Stimulated activated CD8-positive, alpha-beta memory T cell treated with anti-CD3 and anti-CD28 coated beads, Interleukin-12 subunit alpha, Interleukin-12 subunit beta, amount 100 ng/mL, for 1 hour (primary cell): ENCODE measurements at places on chromosomes 1 and 21.

- DNase-seq, result no peak
Observed at GRCh38 chr1:244876228-244876910, 12.0 kb upstream of the HNRNPU start.

DNA sequence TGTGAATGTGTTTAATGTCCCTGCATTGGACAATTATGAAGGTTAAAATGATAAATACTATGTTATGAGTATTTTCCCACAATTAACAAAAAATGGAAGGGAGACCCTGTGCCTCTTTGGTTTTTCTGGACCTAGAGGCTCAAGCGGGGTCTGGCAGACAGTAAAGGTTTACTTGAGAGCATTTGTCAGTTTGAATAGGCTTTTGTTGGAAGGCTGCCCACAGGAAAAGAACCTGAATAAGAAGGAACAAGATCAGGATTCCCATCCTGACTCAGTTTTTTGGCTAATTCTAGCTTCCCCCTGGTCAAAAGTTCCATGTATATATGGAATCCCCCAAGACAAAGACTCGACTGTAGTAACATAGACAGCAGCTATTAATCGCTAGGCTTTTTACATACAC lies 150.9 kb upstream of the JUN start:
- no peak for DNase-seq

DNA sequence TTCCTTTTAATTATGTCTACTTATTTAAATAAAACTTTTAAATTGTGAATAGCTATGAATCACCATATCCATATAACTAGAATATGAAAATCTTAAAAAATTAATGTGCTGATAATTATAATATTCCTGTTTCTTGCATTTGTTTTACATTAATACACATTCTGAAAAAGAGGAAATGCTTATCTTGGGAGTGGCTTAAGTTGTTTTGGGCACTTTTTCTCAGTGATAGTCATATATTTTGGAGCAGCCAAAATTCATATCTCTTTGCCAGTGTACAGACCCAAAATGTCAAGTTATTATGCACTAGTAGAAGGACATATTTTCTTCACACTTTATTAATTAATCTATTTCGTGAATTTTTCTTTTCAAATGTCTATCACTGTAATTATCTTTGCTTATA lies 838.5 kb downstream of the USP25 start:
- no peak for DNase-seq

- no peak for DNase-seq
Observed at GRCh38 chr21:40177979-40178378, 310.7 kb downstream of the PCP4 start.

DNA sequence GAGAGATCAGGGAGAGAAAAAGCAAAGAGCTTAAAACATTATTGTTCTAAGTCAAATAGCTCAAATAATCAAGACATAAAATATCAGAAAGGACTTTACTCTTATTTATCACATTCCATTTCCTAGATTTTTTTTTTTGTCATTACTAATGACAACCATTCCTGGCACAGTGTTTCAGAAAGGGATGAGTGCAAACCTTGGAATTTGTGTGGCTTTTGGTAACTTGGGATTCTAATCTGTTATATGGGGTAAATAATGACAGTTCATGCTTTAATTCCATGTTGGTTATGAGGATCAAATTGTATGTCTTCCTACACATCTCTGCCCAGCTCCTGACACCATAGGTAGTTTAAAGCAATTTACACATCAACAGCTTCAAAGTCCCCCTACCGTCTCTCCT lies 358.4 kb upstream of the ADGRL4 start:
- no peak for DNase-seq

GRCh38 chr1:109846162-109846561 lies 64.5 kb upstream of the CSF1 start:
- DNase-seq, result no peak

DNA sequence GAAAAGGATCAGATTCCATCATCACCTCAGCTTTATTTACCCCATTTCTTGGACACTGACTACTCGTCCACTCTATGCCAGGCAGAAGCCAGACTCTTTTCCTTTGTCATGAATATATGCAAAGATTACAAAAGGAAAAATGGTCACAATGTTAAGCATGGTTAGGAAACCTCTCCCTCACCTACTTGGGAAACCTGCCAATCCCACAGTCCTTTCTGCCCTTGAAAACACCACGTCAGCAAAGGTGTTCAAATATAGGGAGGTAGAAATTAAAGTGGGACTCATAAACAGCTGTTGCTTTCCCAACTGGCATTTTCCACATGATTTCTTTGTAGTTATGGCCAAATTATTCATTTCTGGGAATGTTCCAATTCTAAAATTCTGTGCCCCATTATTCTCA lies 16.2 kb upstream of the ATP13A2 start:
- no peak for DNase-seq

DNA sequence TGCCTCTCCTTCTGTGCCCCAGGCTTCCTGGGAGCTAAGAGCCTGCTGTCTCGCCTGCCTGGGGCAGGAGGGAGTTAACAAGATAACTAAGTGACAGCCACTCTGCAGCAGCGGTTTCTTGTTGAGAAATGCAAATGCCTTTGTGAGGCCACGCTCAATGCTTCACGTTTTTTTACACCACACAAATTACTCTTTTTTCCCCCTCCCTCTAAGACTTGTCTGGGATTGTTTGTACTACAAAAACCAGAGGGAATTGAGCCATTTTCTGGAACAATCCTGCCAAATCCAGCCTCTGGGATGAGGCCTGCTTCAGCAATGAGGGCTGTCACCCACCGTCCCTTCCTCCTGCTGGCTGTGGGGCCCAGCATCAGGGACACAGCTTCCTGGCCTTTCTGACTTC lies 119.6 kb downstream of the ACTL8 start:
- DNase-seq, result no peak

GRCh38 chr1:7290971-7291970 lies 479.8 kb upstream of the VAMP3 start:
- DNase-seq, result no peak

DNA sequence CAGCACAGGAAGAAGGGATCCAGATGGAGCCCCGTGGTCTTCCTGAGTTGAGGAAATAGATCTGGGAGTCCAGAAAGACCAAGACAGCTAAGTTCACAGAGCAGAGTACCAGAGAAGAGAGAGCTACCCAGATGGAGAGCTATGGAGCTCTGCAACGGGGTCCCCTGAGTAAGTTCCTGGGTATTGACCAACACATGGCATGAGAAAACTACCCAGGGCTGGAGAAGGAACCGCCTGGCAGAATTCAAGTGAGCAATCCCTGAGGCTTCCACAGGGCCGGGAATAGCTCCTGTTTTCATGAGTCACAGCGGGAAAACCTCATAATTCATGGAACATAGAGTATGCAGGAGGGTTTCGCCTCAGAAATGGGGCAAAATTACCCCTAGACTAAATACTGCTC lies 19.7 kb downstream of the STPG1 start:
- DNase-seq, result no peak

GRCh38 chr1:25831569-25832196 lies 11.9 kb downstream of the MTFR1L start:
- DNase-seq, result no peak

DNA sequence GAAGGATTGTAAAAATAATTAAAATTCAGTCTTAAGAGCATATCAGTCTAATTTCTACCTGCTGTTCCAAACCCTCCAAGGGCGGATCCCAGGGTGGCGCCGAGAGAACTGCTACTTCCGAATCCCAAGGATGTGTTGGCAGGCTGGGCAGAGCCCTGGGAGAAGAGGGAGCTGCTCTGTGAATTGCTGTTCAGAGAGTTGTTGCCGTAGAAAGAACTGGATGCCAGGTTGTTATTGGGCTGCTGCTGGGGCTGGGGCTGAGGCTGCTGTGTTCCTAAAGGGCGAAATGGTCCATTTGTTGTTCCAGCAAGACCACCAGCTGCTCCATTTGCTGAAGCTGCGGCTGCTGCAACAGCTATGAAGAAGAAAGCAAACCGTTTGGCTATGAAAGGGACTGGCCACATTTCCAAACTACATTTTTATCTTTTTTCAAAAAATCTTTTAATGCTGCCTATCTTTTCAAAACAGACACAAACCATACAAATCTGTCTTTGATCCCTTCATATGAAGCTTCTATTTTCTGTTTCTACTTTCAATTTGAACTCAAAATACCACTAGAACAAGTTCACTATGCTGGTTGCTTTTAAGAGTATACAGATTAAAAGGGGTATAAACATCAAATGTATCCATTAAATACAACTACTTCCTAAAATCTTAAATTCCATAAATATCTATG lies 57.5 kb upstream of the SDC3 start:
- no peak for DNase-seq

GRCh38 chr1:176934370-176934769 lies 230.1 kb downstream of the ASTN1 start:
- no peak for DNase-seq

- DNase-seq, result no peak
Observed at GRCh38 chr1:173414136-173414535, 63.0 kb upstream of the PRDX6 start.

DNA sequence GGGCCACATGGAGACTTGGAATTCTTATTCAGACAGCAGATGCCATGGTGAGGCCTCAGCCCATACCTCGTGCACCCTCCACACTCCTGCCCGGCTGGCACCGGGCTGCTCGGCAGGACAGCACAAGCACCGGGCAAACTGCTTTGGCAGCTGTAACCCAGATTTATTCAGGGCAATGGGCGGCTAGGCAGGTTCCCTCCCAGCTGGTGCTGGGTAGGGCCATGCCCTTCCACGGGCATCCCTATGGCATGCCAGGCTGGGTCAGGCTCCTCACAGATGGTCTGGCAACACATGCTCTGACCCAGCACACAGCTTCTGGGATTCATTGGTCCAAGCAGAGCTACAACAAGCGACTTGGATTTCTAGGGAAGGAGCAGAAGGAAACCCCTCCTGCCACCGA lies 53.4 kb downstream of the ATP1A1 start:
- no peak for DNase-seq

DNA sequence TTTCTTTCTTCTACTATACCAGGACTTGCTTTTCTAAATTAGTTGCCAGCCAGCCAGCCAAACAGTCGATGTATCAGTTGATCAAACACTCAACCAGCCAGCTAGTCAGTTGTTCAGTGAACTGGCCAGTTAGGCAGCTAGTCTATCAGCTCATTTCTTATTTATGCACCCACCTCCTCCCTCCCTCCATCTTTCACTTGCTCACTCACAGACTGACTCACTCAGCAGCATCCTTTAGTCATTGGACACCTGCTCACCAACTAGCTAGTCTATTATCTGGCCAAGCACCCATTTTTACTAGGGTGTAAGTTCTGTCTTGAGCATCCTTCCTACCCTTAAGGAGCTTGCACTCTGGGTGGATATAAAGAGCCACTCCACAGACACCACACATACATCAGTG lies 5.9 kb upstream of the SPRR4 start:
- DNase-seq, result no peak
